NCI-H345 (cell line): ENCODE measurements at places on chromosomes 6 and 20.

DNA sequence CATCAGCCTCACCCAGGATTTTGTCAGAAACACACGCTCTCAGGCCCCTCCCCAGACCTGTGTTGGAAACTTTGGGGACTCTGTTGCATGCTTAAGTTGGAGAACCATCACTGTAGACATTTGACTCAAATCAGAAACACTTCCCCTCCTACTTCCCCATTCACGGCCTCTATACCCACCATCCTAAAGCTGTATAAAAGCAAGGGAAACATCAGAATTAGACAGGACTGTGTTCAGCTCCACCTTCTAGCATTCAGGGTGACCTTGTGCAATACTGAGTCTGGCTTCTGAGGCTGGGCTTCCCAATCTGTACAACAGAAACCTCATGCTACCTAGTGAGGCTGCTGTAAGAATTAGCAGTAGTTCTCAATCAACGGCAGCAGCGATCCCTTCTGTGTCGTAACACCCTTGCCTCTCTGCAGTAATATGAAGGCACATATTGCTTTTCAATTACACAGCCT, 252.3 kb downstream of the LY86 start:
- no peak for DNase-seq

DNA sequence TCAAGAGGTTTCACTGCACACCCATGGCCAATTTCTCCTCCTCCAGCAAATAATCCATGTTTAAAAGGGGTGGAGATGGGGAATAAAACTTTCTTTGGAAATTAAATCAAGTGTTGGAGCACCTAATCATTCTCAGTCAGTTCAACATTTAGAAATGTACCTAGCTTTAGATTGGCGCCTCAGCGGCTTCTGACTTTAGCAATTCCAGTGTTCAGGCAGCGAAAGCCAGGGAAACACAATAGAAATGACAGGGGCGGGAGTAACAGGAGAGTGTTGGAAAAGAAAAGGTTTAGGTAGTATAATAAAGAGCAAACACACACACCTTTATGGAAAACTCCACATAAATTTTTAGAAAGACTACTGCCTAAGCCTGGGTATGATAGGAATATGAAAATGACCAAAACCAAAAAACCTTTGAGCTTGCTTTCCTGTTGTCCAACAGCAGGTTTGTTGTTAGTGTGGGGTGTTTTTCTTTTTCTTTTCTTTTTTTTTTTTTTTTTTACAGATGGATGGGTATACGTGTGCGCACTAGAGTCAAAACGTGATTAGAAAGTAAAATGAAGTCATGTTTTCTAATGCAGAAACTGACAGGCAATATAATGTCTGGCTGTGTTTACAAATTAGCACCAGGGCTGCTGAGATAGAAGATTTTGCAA, 7.7 kb downstream of the TFAP2A start:
- DNase-seq, result no peak

GRCh38 chr20:37385659-37386504, 39.9 kb downstream of the SRC start:
- no peak for DNase-seq

DNA sequence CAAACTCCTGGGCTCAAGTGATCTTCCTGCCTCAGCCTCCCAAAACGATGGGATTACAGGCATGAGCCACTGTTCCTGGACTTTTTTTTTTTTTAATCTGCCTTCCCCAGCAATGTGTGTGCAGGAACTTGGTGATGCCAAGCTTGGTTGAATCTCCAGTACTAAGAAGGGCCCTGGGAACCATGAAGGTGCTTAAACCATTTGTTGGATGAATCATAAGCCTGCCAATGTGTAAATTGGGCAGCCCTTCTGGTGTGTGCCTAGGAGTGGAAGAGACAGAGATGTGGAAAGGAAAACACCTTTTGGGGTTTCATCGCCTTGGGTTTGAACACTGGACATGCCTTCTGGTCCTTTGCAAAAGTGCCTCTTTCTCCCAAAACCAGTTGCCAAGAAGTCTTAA, 7.1 kb upstream of the SPO11 start:
- DNase-seq, result no peak

- DNase-seq, result no peak
Measured at GRCh38 chr20:8077137-8077466, 55.0 kb upstream of the PLCB1 start.

DNA sequence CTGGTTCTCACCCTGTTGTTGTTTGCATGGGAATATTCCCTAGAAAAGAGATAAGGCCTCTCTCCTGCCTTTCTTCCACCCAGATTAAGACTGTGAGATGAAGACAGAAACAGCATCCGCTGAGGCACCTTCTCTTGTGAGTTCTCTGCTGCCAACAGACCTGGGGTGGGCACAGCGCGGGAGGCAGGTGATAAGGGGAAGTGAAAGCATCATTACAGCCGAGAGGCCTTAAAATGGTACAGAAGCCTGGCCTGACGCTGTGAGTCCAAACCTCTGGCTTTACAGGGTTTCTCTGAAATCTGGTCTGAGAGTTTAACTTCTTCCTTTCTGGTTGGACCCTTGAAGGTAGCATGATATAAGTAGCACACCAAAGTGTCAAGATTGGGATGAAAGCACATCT, 21.0 kb upstream of the IYD start:
- no peak for DNase-seq
